Bronchial epithelial cell (primary cell): ENCODE measurements at places on chromosomes 6 and 20. TPM values are rescaled to one million over a fixed set of nuclear protein-coding genes. Genes with fewer than 3 reads are reported as not detected.

NRSN1 gene
- total RNA-seq: not detected in 2 replicates

DNA sequence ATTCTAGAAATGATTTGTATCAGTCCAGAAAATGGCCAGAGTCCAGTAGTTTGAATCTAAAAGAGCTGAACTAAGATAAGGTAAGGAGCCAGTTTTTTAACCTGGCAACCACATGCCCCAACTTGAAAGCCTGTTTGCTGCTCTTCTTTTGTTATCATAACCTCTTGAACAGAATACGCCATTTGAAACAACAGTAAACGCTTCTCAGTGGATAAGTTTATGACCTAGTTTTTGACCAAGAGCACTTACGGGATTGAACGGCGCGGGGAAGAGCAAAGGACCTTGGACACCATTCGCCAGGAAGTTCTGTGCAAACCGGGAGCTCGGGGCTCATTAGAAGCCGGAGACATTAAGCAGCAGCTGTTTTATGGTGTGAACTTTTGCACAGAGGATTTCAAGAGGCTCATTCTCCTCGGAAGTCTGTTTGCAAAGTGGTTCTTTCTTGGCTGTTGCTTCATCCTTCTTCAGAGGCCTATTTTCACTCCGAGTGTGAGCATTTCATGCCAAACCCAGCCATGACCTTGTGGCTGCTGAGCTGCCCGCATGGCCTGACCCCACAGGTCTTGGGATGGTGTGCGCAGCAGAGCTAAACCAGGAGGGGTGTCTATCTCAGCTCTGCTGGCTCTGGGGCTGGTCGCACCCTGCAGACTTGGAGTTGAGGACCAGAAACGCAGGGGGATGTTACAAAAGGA lies 215.1 kb downstream of the SOX4 start:
- peak; percentile 60 for DNase-seq

BTNL2 gene
- 0.13 and 0.26 TPM in 2 replicates for total RNA-seq

- peak; percentile 78 for DNase-seq
Observed at GRCh38 chr6:152380993-152381898, 255.9 kb downstream of the SYNE1 start.

- DNase-seq: no peak
Observed at GRCh38 chr20:50469176-50469723, 40.9 kb upstream of the PTPN1 start.

DNA sequence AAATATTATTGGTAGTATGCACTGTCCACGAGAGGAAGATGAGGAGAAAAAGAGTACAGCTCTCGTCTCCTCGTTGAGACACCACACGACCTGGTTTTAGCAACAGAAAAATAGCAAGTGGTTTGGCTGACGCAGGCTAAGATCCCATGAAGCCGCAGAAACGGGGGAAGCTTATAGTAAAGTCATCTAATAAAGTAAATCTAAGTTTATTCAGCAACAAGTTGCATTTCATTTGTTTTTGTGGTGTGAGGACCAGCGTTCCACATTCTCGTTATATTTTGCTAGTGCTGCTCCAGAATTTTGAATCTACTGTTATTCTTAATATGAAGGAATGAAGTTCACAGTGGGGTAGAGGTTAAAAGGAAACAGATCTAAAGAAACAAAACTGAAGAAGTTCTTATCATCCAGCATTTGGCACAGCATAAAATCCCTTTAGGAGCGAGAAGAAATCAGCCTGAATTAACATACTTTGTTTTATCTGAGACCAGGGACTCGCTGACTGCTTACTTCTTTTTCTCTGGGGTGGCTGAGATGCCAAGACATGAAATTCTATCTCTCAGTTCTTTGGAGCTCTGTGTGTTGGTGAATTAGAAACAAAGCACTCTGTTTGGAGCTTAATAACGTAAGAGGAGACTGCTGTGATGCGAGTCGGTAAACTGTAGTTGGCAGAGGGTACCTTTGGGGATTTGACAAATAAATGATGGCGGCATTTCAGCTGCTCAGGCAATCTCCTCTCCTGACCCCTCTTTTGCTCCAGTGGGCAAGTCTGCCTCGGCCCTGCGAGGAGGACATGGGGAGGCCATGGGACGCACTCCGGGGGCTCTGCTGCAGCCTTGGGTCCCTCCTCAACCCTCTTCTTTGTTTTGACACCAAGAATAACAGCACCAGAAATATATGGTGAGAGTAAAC lies 24.9 kb upstream of the IRF4 start:
- DNase-seq: no peak

- no peak for DNase-seq
Observed at GRCh38 chr6:105949869-105950268, 136.3 kb upstream of the PRDM1 start.

GRCh38 chr20:34045294-34045693 lies 51.6 kb downstream of the RALY start:
- DNase-seq: no peak

DNA sequence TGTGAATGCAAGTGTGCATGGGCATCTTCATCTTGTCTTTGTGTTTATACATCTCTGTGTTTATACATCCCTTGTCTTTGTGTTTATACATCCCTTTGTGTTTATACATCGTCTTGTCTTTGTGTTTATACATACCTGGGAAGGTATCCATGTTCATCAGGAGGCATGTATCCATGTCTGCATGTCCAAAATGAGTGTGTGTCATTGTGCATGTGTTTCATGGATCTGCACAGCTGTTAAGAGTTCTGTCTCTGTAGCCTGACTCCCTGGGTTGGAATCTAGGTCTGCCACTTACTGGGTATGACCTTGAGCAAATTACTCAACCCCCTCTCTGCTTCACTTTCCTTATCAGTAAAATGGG lies 50.1 kb upstream of the SIRPA start:
- DNase-seq: no peak

DNA sequence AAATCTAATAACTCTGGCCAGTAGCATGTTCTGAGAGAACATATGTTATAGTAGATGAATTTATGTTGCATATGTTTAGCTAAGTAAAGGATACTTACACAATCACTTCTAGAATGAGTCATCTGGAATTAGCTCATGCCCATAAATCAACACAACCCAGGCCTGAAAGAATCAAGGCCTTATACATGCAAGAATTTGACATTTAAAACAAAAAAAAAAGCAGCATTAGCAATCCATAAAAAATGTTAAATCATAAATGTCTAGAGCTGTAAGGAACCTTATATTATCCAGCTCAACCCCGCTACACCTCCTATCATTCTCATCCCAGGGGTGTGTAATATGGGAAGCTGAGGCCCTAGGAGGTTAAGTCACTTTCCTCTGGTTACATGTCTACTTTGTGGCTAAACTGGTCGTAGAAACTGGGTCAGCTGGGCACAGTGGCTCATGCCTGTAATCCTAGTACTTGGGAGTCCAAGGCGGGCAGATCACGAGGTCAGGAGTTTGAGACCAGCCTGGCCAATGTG lies 105.2 kb upstream of the CARMIL1 start:
- peak; percentile 96 for DNase-seq

FOXC1 gene
- 3.5 and 3.7 TPM in 2 replicates for total RNA-seq

- DNase-seq: no peak
Observed at GRCh38 chr20:63597651-63598478, 23.8 kb upstream of the HELZ2 start.

- no peak for DNase-seq
Observed at GRCh38 chr6:113385020-113385431, 472.1 kb upstream of the MARCKS start.

NR2E1 gene
- not detected in 2 replicates for total RNA-seq

- DNase-seq: no peak
Observed at GRCh38 chr6:114195027-114195365, 147.8 kb downstream of the HS3ST5 start.

KCNQ2 gene
- total RNA-seq: not detected in 2 replicates

DNA sequence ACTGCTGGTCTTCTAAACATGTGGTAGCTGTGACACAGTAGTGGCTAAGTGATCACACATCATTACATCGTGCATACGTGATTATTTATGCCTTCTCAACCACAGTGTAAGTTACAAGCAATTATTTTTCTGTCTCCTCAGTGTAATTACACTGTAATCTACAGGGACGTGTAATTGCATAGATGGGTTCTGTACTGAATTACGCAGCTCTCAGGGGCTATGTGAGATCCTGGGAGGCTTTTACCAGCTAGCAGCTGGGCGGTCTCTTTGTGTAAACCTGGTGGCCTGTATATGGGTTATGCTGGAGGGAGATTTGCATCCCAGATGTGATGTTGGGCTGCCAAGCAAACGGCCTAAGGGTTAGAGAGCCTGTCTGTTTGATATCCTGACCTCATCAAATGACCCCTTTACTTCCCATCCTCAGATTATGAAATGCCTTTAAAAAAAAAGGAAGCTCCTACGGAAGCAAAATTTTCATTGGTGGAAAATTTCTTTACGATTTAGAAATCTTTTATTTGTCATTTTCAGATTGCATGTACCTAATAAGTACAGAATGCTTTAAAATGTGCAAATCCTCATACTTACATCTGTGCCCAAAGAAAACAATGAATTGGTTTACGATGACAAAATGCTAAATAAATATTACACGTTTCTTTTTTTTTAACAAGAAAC lies 402.8 kb upstream of the JAG1 start:
- no peak for DNase-seq

MEI4 gene
- not detected in 2 replicates for total RNA-seq

- no peak for DNase-seq
Observed at GRCh38 chr6:87682310-87682709, 19.7 kb downstream of the AKIRIN2 start.

VWA7 gene
- 0.26 and 1.4 TPM in 2 replicates for total RNA-seq
